Activated T-helper 2 cell treated with anti-CD3 and anti-CD28 coated beads, Interferon-gamma antibody, Interleukin-2, Interleukin-4, amounts not matched to agents 10 μg/mL and 5 μg/mL and 100 μg/mL, durations not matched to agents 14 hours and 24 hours and 36 hours (primary cell): ENCODE measurements at places on chromosomes 11 and 22.

DNA sequence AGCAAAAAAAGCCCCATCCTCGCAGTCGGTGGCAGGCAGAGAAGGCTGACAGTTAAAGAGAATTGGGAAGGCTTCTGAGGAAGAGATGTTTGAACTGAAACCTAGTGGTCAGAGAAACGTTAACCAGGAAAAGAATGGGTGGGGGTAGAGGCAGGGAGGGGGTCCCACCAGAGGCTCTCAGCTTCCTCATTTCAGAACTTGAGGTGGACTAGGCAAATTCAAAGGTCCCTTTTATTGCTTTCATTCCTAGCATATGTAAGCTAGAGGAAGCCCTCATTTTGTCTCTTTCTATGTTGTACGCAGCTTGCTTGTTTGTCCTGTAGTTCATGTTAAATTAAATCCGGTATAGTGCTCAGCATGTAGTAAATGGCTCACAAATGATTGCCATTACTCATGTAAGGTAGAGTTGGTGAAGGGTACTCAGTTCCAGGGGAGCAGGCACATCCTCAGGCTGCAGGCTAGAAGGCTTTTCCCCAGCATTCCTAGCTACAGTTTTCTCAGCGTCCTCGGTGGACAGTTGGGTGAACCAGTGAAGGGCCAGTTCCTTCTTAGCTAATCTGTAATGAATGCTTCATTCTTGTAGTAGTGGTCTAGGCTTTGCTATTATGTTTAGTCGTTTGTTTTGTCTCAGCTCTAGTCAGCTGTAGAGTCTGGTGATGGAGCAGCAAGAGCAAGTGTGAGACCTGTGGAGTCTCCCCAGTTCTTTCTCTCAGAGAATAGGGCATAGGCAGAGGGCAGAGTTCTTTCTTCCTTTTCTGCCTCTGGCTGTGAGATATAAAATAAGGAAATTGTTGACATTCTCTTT lies 58.6 kb downstream of the UVRAG start:
- no peak for DNase-seq
- peak overlapping the region; percentile 66 for H3K27ac ChIP-seq
- no peak overlapping the region for H3K4me3 ChIP-seq

- DNase-seq = no peak
- no peak overlapping the region for H3K27ac ChIP-seq
- H3K36me3 ChIP-seq = no peaks in the 10 kb centered on the region
- H3K4me1 ChIP-seq = no peaks in the 10 kb centered on the region
Measured at GRCh38 chr11:94757037-94757735, 11.0 kb upstream of the AMOTL1 start.

DNA sequence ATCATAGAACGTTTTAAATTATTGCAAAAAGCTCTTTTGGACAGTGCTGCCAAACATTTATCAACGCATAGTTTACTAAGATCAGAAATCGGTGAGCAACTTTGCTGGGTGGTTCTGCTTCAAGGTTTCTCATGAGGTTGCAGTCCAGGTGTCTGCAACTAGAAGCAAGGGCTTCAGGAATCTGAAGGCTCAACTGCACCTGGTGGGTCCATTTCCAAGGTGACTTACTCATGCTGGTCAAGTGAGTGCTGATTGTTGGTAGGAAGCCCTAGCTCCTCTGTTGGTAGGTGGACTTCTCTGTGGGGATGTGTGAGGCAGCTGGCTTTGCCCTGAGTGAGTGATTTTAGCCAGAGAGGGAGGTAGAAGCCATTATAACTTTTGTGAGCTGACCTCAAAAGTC lies 22.5 kb downstream of the ARHGEF12 start:
- no peak overlapping the region for H3K27ac ChIP-seq
- H3K4me3 ChIP-seq = no peak overlapping the region
- H3K4me1 ChIP-seq = no peaks in the 10 kb centered on the region
- peaks cover 41% of the 10 kb centered on the region for H3K27me3 ChIP-seq
- no peak for DNase-seq

DNA sequence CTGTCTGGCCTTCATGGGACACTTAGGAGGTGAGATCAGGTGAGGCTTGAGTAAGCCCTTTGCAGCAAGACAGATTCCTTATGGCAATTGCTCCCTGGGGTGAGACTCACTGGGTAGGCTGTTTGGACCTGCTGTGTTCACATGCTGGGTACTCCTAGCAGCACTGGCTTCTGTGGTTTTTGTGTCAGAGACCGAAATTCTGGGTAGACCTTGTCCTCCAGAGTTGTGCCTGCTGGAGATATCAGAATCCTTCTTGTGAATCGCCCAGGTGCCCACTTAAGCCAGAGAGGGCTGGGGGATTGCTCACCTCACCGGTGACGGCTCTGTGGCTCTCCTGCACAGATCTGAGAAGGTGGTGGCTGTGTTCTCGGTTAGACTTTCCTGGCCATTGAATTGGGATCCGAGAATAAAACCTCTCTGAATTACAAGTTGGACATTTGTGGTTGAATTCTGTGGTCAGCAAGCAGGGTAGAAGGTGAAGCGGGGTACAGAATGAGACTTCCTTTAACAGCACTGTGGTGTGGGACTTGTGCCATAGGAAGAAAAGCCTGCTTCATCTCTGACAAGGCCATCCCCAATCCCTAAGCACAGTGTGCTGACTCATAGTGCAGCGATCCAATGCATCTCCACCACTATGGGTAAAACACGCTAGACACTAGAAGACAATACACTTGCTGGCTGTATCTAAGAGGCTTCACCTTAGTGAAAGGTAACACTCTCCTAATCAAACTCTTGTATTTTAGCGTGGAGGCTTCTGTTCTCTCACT lies 52.5 kb upstream of the TTC12 start:
- H3K27ac ChIP-seq = no peak overlapping the region
- H3K4me1 ChIP-seq = peaks cover 8% of the 10 kb centered on the region
- peaks cover 9% of the 10 kb centered on the region for H3K27me3 ChIP-seq
- no peak overlapping the region for H3K4me3 ChIP-seq
- DNase-seq = no peak
- no peaks in the 10 kb centered on the region for H3K36me3 ChIP-seq

- no peaks in the 10 kb centered on the region for H3K36me3 ChIP-seq
- H3K4me3 ChIP-seq = peak overlapping the region; percentile 69
- peaks cover 18% of the 10 kb centered on the region for H3K4me1 ChIP-seq
- no peak for DNase-seq
- peak overlapping the region; percentile 10 for H3K27ac ChIP-seq
Measured at GRCh38 chr11:118609380-118610224, 2.2 kb downstream of the PHLDB1 start.

DNA sequence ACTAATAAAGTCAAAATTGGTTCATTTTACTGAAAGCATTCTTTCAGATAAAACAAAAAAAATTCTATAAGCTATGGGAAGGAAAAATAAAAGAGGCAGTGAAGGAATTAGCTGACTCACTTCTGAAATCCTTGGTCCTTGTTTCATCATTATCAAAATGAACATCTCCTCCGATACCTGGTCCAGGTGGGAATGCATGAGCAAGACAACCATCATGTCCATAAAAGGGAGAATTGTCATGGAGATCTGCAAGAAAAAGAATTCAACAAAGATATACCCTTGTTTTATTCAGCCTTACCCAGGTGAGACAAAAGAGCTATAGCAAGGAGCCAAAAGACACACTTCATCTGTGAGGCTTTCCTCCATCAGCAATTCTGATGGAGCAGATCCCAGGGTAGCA lies 27.2 kb downstream of the MMP10 start:
- H3K27ac ChIP-seq = no peak overlapping the region
- DNase-seq = no peak
- H3K4me3 ChIP-seq = no peak overlapping the region
- H3K27me3 ChIP-seq = peaks cover 2% of the 10 kb centered on the region
- H3K4me1 ChIP-seq = no peaks in the 10 kb centered on the region
- H3K36me3 ChIP-seq = no peaks in the 10 kb centered on the region

- H3K27ac ChIP-seq = no peak overlapping the region
- H3K27me3 ChIP-seq = no peaks in the 10 kb centered on the region
- H3K4me3 ChIP-seq = no peak overlapping the region
Measured at GRCh38 chr11:19816817-19817216, 104.2 kb downstream of the NAV2 start.

GRCh38 chr11:7604331-7604955 lies 68.9 kb downstream of the CYB5R2 start:
- H3K36me3 ChIP-seq = no peaks in the 10 kb centered on the region
- no peaks in the 10 kb centered on the region for H3K27me3 ChIP-seq
- H3K4me3 ChIP-seq = no peak overlapping the region
- no peak for DNase-seq
- H3K27ac ChIP-seq = no peak overlapping the region

GRCh38 chr11:118243161-118243560 lies 9.0 kb downstream of the MPZL3 start:
- no peak for DNase-seq
- no peak overlapping the region for H3K4me3 ChIP-seq
- peaks cover 65% of the 10 kb centered on the region for H3K36me3 ChIP-seq
- H3K4me1 ChIP-seq = peaks cover 83% of the 10 kb centered on the region
- H3K27me3 ChIP-seq = no peaks in the 10 kb centered on the region

- H3K4me1 ChIP-seq = peaks cover 33% of the 10 kb centered on the region
- H3K36me3 ChIP-seq = no peaks in the 10 kb centered on the region
- H3K4me3 ChIP-seq = no peak overlapping the region
- H3K27me3 ChIP-seq = no peaks in the 10 kb centered on the region
- peak overlapping the region; percentile 66 for H3K27ac ChIP-seq
Measured at GRCh38 chr11:75872887-75873416, 57.9 kb downstream of the UVRAG start.

GRCh38 chr11:131178596-131178995 lies 191.8 kb upstream of the NTM start:
- no peak overlapping the region for H3K27ac ChIP-seq
- no peaks in the 10 kb centered on the region for H3K4me1 ChIP-seq
- no peaks in the 10 kb centered on the region for H3K27me3 ChIP-seq
- no peaks in the 10 kb centered on the region for H3K36me3 ChIP-seq
- no peak for DNase-seq
- H3K4me3 ChIP-seq = no peak overlapping the region

- H3K4me3 ChIP-seq = no peak overlapping the region
- DNase-seq = no peak
- H3K4me1 ChIP-seq = peaks cover 12% of the 10 kb centered on the region
- H3K27me3 ChIP-seq = no peaks in the 10 kb centered on the region
Measured at GRCh38 chr22:43998679-43999264, 25.3 kb upstream of the PARVB start.

- no peaks in the 10 kb centered on the region for H3K36me3 ChIP-seq
- no peak overlapping the region for H3K27ac ChIP-seq
- no peaks in the 10 kb centered on the region for H3K4me1 ChIP-seq
- no peaks in the 10 kb centered on the region for H3K27me3 ChIP-seq
Measured at GRCh38 chr11:30365793-30366517, 43.1 kb downstream of the ARL14EP start.

GRCh38 chr22:48359613-48359965 lies 1468.1 kb downstream of the BRD1 start:
- no peak for DNase-seq
- H3K4me3 ChIP-seq = no peak overlapping the region

- no peak overlapping the region for H3K27ac ChIP-seq
- H3K36me3 ChIP-seq = no peaks in the 10 kb centered on the region
- H3K4me3 ChIP-seq = no peak overlapping the region
- no peak for DNase-seq
- no peaks in the 10 kb centered on the region for H3K27me3 ChIP-seq
- H3K4me1 ChIP-seq = no peaks in the 10 kb centered on the region
Measured at GRCh38 chr11:26931881-26932280, 62.0 kb upstream of the FIBIN start.

DNA sequence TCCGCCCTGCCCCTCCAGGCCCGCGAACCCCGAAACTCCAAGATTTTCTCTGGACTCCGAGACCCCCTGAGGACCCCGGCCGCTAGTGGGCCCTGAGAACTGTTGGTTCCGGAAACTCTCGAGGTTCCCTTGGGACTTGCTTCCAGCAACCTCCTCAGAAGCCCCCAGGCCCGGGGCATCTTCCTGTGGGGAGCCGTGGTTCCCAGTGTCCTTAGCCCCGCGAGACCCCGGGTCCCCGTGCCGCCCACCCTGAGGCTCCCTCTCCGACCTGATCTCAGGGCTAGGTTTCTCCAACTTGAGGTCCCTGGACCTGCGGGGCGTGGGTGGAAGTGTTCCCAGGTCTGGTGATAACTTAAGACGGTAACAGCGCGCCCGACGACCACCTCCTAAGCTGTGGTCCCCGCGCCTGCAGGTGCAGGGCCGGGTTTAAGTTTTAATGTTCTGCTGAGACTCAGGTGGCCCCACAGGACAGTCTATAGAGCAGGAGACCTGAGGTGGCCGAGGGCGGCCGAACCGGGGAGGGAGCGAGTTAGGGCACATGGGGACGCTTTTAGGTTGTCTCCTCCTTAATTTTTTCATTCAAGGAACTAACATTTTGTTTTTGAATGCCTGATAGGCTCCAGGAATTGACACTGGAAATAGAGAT lies 720 bp downstream of the FAM118A start:
- H3K27me3 ChIP-seq = no peaks in the 10 kb centered on the region
- DNase-seq = no peak
- H3K36me3 ChIP-seq = peaks cover 29% of the 10 kb centered on the region
- H3K4me3 ChIP-seq = peak overlapping the region; percentile 84

DNA sequence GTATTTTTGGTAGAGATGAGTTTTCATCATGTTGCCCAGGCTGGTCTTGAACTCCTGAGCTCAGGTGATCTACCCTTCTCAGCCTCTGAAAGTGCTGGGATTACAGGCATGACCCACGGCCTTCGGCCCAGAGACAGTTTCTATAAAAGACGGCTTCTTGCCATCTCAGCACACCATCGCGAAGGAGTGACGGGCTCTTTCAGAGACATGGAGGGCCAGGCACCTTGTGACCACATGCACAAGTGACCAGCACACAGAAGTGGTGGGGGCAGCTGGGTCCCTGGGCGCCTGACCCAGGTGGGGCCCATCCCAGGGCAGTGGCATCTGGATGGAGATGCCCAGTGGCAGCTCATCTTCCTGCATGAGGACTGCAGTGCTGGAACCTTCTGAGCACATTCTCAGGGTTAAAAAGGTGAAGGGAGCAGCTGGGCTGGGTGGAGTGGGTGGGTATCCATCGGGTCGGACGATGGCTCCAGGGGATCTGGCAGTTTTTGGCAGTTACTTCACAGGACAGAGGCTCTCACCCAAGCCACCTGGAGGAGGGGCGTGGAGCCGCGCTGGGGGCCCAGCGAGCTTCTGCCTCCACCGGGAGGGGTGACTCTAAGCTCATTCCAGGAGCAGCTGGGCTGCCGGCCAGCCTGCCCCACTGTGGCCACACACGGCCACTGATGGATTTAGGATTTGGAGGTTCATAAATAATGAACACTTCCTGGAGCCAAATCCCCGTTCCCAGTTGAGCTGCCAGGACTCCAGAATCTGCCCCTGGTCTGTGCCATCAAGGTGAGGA lies 373.0 kb downstream of the CTTN start:
- no peaks in the 10 kb centered on the region for H3K4me1 ChIP-seq
- no peak overlapping the region for H3K4me3 ChIP-seq
- no peaks in the 10 kb centered on the region for H3K27me3 ChIP-seq
- no peaks in the 10 kb centered on the region for H3K36me3 ChIP-seq

DNA sequence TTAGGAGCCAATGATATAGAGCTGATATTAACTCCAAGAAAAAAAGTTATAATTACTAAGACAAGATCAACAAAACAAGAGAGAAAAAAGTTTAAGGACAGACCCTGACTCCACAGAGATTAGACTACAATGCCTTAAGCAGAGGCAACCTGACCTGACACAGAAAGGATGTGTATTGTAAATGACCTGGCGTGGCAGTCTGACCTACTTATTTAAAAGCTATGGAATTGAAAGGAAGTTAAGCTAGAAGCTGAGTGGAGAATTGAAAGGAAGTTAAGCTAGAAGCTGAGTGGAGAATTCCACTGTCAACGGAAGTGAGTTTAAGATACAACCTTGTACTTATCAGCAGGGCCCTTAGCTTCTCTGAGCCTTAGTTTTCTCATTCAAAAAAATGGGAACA lies 885.4 kb downstream of the OPCML start:
- no peaks in the 10 kb centered on the region for H3K4me1 ChIP-seq
- no peak overlapping the region for H3K4me3 ChIP-seq
- H3K27ac ChIP-seq = no peak overlapping the region
- no peak for DNase-seq
